ENCODE measurements at places on chromosomes 7 and 10.

DNA sequence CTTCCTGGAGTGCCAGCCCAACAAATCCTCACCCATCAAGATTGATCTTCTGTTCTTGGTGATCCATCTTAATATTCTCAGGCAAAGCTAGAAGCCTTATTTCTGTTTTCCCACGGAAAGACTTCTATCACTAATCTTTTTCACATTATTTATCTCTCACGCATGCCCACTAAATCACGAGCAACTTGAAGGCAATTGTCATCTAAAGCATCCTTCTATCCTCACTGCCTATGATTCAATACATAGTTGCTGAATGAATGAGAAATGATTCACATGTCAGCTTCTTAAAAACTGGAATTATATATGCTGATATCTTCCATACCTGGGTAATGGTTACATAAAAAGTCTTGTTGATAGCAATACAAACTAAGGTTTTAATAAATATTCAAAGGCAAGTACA is 12.6 kb upstream of the COL1A2 start:
- peak; percentile 22 for DNase-seq

- no peak for DNase-seq
Observed at GRCh38 chr7:28815928-28816373, 142.2 kb downstream of the TRIL start.

- peak; percentile 84 for DNase-seq
Observed at GRCh38 chr10:7153750-7154149, 257.1 kb downstream of the SFMBT2 start.

DNA sequence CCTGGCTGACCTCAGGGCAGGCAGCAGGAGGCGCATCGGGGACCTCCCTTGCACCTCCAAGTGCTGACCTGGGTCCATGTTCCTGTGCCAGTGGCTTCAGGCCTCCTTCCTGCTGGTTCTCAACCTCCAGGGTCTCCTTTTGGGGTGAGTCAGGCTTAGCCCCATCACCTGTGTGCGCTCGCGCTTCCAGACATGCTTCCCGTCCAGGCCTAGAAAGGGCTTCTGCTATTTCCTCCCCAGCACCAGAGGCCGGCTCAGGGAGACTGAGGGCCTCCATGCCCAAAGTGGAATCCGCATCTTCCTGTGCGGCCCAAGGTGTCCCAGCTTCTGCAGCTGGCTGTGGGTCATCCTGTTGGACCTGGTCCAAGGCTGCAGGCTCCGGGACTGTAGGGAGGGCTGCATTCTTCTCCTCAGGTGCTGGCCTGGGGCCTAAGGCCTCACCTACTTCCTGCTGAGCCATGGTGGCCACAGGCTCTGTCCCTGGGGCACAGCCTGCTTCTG is 5.9 kb downstream of the NACAD start:
- DNase-seq: peak; percentile 68

- DNase-seq: no peak
Observed at GRCh38 chr10:13080643-13081042, 19.3 kb upstream of the OPTN start.

DNA sequence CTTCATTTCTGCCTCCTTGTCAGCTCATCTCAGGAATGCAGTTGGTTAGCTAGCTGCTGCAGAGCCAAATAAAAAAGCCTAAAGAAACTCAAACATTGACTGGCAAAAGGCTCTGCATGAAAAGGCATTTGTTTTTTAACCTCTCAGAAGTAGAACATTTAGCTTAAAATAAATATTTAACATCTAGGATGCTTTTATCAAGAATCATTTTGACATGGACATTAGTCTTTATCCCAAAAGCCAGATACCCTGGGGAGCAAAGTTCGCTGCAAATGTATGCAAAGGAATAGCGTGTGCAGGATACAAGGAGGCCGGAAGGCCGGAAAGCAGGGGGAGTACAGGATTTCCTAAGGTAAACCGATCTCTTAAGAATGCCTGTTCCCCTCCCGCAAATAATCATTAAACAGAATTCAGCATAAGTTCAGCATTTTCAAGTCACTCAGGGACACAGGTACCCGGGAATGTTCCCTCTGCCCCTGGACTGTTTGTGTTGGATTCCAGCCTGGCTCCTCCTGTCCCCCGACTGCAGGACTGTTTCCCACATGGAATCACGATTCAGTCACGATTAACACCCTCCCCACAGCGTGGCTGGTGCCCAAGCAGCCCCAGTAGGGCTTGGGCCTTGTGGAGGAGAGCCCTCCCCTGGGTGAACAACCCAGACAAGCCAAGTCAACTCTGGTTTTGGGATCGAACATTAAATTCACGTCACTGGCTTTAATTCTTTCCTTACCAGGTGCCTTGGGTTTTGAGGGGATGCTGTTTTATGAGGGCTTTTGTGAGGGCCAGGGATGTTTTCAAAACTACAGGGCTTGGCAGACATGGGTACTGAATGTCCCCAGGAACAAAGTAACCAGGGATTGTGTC is 97.8 kb downstream of the HIPK2 start:
- peak; percentile 88 for DNase-seq

- no peak for DNase-seq
Observed at GRCh38 chr10:65660006-65660405, 1265.8 kb upstream of the LRRTM3 start.

DNA sequence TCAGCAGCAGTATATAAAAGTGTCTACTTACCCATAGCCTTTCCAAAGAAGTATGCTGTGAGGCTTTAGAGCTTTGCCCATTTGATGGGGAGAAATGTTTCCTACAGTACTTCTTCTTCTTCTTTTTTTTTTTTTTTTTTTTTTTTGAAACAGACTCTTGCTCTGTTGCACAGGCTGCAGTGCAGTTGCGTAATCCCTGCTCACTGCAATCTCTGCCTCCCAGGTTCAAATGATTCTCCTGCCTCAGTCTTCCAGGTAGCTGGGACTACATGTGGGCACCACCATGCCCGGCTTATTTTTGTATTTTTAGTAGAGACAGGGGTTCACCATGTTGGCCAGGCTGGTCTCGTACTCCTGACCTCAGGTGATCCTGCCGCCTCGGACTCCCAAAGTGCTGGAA is 101.7 kb upstream of the TMEM26 start:
- no peak for DNase-seq

DNA sequence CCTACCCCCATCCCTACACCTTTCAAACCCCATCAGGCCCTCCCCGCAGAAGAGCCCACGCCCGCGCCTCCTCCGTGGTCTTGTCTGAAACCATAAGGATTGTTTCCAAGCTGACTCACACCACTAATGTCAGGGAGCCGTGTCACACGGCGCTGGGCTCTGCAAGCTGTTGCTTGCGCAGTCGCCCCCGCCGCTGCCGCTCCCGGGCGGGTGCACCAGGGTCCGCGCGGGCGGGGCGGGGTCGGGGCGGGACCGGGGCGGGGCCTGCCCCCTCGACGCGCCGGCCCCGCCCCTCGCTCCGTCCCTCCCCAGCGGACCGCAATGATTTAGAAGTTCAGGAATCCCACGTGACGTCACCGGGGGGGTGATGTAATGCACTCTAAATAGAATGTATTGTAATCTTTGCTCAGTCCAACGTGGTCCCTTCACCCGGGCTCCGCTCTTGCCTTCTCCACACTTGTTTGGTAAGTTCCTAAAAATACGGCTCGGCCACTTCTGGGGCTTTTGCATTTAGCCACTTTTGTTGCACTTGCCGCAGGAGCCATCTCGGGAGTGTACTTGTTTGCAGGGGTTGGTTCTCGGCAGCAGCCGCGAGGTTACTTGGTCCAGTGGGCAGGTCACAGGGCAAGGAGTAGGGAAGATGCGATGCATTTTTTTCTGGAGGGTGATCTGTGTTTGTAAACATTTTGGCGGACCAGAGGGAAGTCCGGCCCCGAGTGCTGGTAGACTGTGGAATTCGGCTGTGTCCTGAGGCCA is 3.2 kb upstream of the CREB5 start:
- peak; percentile 98 for DNase-seq

- DNase-seq: no peak
Observed at GRCh38 chr7:24325708-24326107, 41.7 kb downstream of the NPY start.

DNA sequence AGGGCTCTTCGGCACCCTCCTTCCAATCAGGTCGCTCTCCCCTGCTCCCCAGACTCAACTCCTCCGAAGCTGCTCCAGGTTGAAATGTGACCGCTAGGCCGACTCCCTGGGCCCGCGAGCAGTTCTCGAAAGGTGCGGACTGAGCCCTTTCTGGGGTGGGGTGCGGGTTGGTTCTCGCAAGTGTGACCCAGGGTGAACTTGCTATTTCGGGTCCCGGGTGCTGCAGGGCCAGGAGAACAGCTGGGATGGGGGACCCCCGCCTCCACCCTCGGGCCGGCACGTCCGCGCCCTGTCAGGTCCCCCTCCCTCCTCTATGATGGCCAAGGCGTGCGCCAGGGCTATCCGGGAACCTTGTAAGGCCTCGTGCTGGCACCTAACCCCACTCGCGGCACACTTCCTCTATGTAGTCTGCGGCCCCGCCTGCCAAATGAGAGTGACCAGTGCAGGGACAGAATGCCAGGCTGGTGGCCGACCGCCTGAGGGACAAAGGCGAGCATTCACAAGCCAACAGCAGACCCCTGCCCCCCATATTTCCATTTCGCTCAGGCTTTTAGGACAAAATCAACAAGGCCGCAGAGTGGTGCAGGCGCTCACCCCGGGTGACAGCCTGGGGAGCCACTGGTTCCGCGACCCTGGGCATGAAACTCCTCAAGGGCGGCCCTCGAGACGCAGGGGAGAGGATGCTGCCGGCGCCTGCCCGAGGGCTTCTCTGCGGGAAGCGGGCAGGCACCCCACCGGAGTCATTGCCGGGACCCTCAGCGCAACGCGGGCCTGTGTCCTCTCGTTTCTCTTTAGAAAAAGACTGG is 13.7 kb upstream of the HOXA13 start:
- no peak for DNase-seq

DNA sequence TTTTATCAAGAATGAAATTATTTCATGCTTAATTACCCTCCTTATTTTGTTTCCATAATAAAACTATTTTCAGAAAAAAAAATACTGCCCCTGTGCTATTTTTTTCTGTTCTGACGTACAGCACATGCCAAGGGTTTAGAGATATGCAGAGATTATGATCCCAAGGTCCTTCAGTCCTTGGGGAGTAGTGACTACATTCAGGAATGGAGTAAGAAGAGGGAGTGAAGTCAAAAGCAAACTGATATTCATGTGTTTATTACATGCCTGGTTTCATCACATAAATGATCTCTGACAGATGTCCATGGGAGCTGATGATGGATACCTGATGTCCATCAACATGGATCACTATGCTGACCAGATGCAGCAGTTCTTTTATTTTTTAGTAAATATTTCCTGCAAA is 17.2 kb downstream of the AKAP9 start:
- DNase-seq: no peak

- DNase-seq: no peak
Observed at GRCh38 chr7:113314594-113314993, 196.2 kb upstream of the SMIM30 start.

DNA sequence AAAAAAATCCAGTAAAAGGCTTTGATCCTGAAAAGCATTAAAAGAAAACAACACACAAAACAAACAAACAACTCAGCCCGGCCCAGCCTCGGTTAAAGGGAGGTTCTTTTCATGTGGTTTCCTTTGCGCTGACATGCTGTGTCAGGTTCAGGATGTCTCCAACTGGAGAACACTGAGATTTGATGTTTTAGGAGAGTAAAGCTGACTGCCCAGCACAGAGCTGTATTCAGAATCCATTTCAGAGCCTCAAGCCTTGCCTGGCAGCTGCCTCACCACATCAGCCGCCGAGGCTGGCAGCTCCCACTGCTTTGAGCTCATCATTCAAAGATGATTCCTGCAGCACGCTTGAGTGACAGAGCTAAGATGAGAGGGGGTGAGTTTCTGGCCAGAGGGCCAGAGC is 205.8 kb upstream of the LYZL1 start:
- no peak for DNase-seq

GRCh38 chr7:77685233-77685632 is 11.0 kb upstream of the RSBN1L start:
- peak; percentile 58 for DNase-seq

GRCh38 chr10:122154545-122155366 is 116.3 kb upstream of the BTBD16 start:
- DNase-seq: no peak

DNA sequence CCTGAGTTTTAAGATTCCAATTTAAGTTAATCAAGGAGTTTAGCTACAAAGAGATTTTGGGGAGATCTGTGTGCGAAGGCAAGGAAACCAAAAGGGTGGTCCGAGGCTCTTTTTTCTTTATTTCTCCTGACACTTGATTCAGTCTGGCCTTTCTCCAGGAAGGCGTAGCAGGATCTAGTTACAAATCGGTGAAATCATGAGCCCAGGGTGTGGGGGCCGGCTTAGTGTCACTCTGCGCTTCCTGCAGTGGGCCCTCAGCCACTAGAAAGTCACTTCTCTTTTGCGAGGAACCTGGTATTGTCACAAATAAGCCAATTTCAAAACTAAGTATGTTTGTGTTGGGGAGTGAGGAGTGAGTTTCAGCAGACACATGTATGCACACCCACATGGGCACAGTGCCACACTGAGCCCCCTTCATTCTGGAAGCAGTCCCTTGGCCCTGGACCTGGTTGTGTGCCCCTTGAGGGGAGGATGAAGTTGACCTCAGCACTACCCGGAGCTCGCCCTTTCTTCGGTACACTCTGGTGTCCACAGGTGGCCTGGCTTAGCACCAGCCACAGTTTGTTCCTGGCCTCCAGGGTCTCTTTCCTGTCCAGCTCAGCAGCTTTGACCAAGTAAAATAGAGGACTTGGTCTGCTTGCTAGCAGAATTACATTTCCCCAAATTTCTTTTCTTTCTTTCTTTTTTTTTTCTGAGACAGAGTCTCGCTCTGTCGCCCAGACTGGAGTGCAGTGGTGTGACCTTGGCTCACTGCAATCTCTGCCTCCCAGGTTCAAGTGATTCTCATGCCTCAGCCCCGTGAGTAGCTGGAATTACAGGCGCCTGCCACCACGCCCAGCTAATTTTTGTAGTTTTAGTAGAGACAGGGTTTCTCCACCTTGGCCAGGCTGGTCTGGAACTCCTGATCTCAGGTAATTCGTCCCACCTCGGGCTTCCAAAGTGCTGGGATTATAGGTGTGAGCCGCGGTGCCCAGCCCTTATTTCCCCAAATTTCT is 84.0 kb upstream of the BTBD16 start:
- DNase-seq: no peak

GRCh38 chr7:37061849-37062559 is 337.7 kb upstream of the AOAH start:
- DNase-seq: no peak

- no peak for DNase-seq
Observed at GRCh38 chr10:35202050-35202449, 75.4 kb downstream of the CREM start.
